K562 (cell line): ENCODE measurements at places on chromosomes 16 and 17. TPM values are rescaled to one million over a fixed set of nuclear protein-coding genes. Genes with fewer than 3 reads are reported as not detected.

GRCh38 chr16:68013440-68013839 lies 2.3 kb downstream of the DPEP2NB start:
- no peak overlapping the region for H3K4me3 ChIP-seq
- no peaks in the 10 kb centered on the region for H3K27me3 ChIP-seq
- H3K4me1 ChIP-seq = no peaks in the 10 kb centered on the region; the same call in 2 of the 3 replicates
- no peak for DNase-seq
- no peak overlapping the region for H3K27ac ChIP-seq
- no peaks in the 10 kb centered on the region for H3K36me3 ChIP-seq

- peaks cover 39% of the 10 kb centered on the region for H3K27me3 ChIP-seq
- DNase-seq = no peak
- H3K27ac ChIP-seq = no peak overlapping the region
- no peak overlapping the region for H3K4me3 ChIP-seq
Measured at GRCh38 chr16:10868596-10869469, 8.2 kb upstream of the CIITA start.

DNA sequence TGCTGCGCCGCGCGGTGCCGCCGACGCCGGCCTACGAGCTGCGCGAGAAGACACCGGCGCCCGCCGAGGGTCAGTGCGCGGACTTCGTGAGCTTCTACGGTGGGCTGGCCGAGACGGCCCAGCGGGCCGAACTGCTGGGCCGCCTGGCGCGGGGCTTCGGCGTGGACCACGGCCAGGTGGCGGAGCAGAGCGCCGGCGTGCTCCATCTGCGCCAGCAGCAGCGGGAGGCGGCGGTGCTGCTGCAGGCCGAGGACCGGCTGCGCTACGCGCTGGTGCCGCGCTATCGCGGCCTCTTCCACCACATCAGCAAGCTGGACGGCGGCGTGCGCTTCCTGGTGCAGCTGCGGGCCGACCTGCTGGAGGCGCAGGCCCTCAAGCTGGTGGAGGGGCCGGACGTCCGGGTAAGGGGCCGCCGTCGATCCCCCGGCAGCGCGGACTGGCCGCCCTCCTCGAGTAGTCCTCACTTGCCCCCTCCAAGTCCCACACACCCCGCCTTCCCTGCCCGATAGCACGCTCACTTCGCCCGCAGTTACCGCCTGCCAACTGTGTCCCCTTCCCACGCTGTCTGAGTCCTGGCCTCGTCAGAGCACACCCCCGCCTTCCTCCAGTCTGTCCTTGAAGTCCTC lies 470 bp downstream of the MLYCD start:
- no peaks in the 10 kb centered on the region for H3K36me3 ChIP-seq
- peaks cover 5% of the 10 kb centered on the region; the same call in 2 of the 3 replicates for H3K27me3 ChIP-seq
- H3K27ac ChIP-seq = peak overlapping the region; percentile 41; the same call in 2 of the 3 replicates
- H3K4me1 ChIP-seq = peaks cover 9% of the 10 kb centered on the region; the same call in 2 of the 3 replicates
- H3K4me3 ChIP-seq = peak overlapping the region; percentile 69
- DNase-seq = peak; percentile 61

DNA sequence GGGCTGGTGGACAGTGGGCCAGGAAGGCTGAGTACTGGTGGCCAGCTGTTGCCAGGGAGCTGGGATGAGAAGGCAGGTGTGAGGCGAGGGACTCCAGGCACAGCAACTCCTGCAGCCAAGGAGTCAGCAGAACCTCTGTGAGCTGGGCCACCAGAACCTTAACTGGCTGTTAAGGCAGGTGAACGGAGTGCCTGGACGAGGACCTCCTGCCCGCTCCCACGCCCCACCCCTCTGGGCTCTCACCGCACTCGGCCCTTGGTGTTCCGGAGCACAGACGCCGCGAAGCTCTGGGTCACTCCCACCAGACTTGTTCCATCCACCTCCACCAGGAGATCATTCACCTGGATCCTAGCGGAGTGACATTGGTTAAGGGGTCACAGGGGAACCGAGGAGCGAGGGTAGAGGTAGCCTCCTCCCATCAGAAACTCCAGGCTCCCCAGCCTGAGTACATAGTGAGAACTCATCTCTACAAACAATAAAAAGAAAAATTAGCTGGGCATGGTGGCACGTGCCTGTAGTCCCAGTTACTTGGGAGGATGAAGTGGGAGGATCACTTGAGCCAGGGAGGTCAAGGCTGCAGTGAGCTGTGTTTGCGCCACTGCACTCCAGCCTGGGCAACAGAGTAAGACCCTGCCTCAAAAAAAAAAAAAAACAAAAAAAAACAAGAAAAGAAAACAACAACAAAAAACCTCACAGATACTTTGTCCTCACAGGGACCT lies 9.3 kb downstream of the PPP1R9B start:
- H3K27ac ChIP-seq = no peak overlapping the region
- H3K36me3 ChIP-seq = peaks cover 97% of the 10 kb centered on the region
- DNase-seq = no peak
- H3K4me3 ChIP-seq = no peak overlapping the region
- peaks cover 28% of the 10 kb centered on the region for H3K4me1 ChIP-seq

GRCh38 chr17:73492125-73492820 lies 152.0 kb downstream of the SDK2 start:
- H3K4me3 ChIP-seq = no peak overlapping the region
- H3K27ac ChIP-seq = no peak overlapping the region
- peaks cover 11% of the 10 kb centered on the region; the same call in 1 of the 3 replicates for H3K27me3 ChIP-seq
- no peaks in the 10 kb centered on the region for H3K36me3 ChIP-seq
- H3K4me1 ChIP-seq = no peaks in the 10 kb centered on the region

- peaks cover 37% of the 10 kb centered on the region; the same call in 2 of the 3 replicates for H3K27me3 ChIP-seq
- H3K27ac ChIP-seq = no peak overlapping the region
- no peaks in the 10 kb centered on the region for H3K36me3 ChIP-seq
- no peak overlapping the region for H3K4me3 ChIP-seq
- H3K4me1 ChIP-seq = no peaks in the 10 kb centered on the region
- no peak for DNase-seq
Measured at GRCh38 chr16:84354306-84354705, 14.0 kb upstream of the ATP2C2 start.

DNA sequence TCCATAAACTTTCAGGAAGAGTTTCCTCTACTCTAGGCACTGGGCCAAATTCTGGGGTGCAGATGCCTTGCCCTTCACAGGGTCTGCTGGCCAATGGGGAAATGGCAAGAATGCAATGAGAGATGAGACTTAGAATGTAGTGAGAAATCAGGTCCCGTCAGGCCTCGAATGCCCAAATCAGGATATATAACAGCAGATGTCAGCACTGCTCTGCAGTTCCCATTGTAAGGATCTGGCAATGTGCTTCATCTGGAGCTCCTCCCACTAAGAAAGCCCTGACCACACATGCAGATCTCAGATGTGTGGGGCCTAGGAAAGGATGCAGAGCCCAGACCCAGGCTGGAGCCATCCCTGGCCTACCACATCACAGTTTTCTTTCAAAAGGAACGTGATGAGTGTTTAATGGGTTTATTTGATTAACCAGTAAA lies 13.9 kb upstream of the LPCAT2 start:
- no peak for DNase-seq
- H3K36me3 ChIP-seq = no peaks in the 10 kb centered on the region
- no peaks in the 10 kb centered on the region; the same call in 1 of the 3 replicates for H3K27me3 ChIP-seq
- no peak overlapping the region for H3K4me3 ChIP-seq
- peaks cover 6% of the 10 kb centered on the region; the same call in 1 of the 3 replicates for H3K4me1 ChIP-seq

DNA sequence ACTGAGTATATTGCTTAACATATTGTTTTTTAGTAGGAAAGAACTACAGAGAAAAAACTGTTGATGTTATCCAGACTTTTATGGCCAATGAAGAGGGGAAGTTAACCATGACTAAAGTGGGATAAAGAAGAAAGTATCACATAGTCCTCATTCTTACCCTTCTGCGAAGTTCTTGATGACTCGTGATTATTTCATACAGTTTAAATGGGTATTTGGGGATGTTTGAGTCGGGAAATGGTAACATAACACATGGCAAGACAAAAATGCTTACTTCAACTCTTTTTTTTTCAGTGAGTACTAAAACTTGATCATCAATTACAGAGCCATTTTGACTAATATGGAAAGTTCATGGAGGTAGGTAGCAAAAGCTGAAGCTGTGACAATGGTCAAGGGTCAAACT lies 4.9 kb downstream of the POLG2 start:
- peaks cover 71% of the 10 kb centered on the region for H3K36me3 ChIP-seq
- H3K4me3 ChIP-seq = no peak overlapping the region

- H3K36me3 ChIP-seq = peaks cover 12% of the 10 kb centered on the region; the same call in 1 of the 3 replicates
- DNase-seq = peak; percentile 22
- peaks cover 25% of the 10 kb centered on the region for H3K4me1 ChIP-seq
- H3K4me3 ChIP-seq = peak overlapping the region; percentile 93
- peak overlapping the region; percentile 92 for H3K27ac ChIP-seq
Measured at GRCh38 chr17:27293359-27293897, 486 bp upstream of the WSB1 start.

DNA sequence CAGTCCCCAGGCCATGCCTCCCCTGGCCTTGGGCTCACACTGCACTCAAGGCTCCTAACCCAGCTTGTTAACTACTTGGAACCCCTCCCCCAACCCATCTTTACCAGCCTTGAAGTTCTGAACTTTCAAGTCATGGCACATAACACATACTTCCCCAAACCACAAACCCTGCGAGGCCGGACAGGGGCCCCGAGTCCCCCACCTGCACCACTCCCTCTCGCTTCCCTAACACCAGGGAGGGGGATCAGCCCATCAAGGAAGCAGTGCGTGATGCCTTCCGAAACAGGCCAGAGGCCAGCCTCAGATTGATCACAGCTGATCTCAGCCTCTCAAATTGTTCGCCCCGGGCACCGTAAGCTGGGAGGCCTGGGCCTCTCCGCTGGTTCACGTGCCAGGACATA lies 3.0 kb upstream of the NLRC3 start:
- peaks cover 15% of the 10 kb centered on the region; the same call in 2 of the 3 replicates for H3K36me3 ChIP-seq
- H3K27me3 ChIP-seq = no peaks in the 10 kb centered on the region; the same call in 1 of the 2 replicates
- H3K4me3 ChIP-seq = no peak overlapping the region
- H3K27ac ChIP-seq = no peak overlapping the region
- no peak for DNase-seq

DNA sequence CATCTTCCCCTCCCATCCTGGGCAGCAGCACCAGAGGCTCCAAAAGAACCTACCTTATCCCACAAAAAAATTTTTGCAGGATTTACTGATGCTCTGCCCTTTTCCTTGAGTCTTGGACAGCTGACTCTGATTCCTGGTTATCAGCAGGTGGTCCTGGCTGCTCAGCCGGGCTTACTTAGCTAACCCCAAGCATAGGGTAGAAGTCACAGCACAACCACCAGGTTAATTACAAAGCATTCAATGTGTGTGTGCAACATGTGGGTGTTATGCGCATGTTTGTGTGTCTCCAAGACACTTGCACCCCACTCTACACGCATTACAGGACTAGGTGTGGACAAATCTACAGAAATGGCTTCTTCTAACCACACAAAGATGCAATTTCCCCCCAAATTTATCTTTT lies 36.3 kb downstream of the PECAM1 start:
- H3K4me3 ChIP-seq = no peak overlapping the region
- no peak overlapping the region for H3K27ac ChIP-seq
- H3K27me3 ChIP-seq = no peaks in the 10 kb centered on the region
- DNase-seq = no peak

DNA sequence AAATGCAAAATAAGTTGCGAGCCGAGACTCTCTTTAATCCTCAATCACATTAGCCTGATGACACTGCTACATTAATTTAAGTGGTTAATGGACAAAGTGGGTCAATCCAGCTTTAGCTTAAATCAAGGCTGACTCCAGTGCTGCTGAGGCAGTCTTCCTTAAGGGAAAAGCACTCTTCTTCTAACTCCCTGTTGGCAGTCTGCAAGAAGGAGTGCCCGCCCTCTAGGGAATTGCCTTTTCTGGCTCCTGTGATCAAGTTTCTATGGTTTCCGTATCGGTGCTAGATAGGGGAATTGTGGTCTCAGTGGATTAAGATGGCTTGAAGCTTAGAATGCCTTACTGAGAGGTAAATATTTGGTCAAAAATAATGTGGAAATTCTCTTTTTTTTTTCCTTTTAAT lies 41.0 kb downstream of the HS3ST3B1 start:
- no peak for DNase-seq
- no peaks in the 10 kb centered on the region for H3K27me3 ChIP-seq
- H3K4me1 ChIP-seq = peaks cover 5% of the 10 kb centered on the region; the same call in 1 of the 2 replicates
- no peak overlapping the region for H3K27ac ChIP-seq

GRCh38 chr17:41919165-41919817 lies 540 bp upstream of the ACLY start:
- H3K4me1 ChIP-seq = peaks cover 43% of the 10 kb centered on the region
- no peaks in the 10 kb centered on the region for H3K27me3 ChIP-seq
- no peak for DNase-seq
- H3K27ac ChIP-seq = peak overlapping the region; percentile 63
- H3K36me3 ChIP-seq = peaks cover 31% of the 10 kb centered on the region
- peak overlapping the region; percentile 61 for H3K4me3 ChIP-seq

DNA sequence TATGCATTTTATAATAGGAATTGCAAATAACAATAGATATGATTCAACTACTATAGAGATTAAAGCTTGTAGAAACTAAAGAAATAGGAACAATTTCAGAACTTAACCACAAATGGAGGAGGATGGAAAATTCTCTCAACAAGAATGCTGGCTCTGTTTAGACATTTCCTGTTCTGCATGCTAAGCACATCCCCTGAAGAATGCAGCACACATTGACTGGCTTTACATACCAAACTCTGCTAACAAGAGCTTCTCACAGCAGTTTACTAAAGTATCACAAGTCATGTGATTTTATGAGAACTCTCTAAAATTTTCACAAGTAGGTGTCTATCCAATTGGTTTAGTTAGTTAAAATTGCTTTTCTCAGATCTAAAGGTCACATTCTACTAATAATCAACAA lies 85.2 kb downstream of the SPAG9 start:
- H3K27me3 ChIP-seq = no peaks in the 10 kb centered on the region
- no peaks in the 10 kb centered on the region for H3K4me1 ChIP-seq
- no peak for DNase-seq
- peaks cover 70% of the 10 kb centered on the region for H3K36me3 ChIP-seq
- no peak overlapping the region for H3K4me3 ChIP-seq
- H3K27ac ChIP-seq = no peak overlapping the region

- H3K4me1 ChIP-seq = no peaks in the 10 kb centered on the region
- H3K4me3 ChIP-seq = no peak overlapping the region
- H3K27me3 ChIP-seq = no peaks in the 10 kb centered on the region
- no peak for DNase-seq
- H3K27ac ChIP-seq = no peak overlapping the region
- H3K36me3 ChIP-seq = peaks cover 17% of the 10 kb centered on the region; the same call in 1 of the 3 replicates
Measured at GRCh38 chr16:87457709-87458423, 35.0 kb downstream of the ZCCHC14 start.

- no peak overlapping the region for H3K27ac ChIP-seq
- no peaks in the 10 kb centered on the region for H3K27me3 ChIP-seq
- no peak overlapping the region for H3K4me3 ChIP-seq
- H3K4me1 ChIP-seq = peaks cover 2% of the 10 kb centered on the region; the same call in 1 of the 3 replicates
- H3K36me3 ChIP-seq = peaks cover 83% of the 10 kb centered on the region
Measured at GRCh38 chr16:57155702-57156350, 30.0 kb downstream of the PSME3IP1 start.

GRCh38 chr17:31736855-31737625 lies 122.0 kb downstream of the COPRS start:
- no peak overlapping the region for H3K27ac ChIP-seq
- H3K4me3 ChIP-seq = no peak overlapping the region
- peaks cover 12% of the 10 kb centered on the region; the same call in 2 of the 3 replicates for H3K27me3 ChIP-seq
- no peak for DNase-seq

The DPEP3 gene
- not detected in 2 replicates for polyA plus RNA-seq

The PDP2 gene
- 8.3 and 8.7 TPM in 2 replicates for polyA plus RNA-seq

The PLXDC1 gene
- not detected in 2 replicates for polyA plus RNA-seq

The SPN gene
- 74.2 and 79.4 TPM in 2 replicates for polyA plus RNA-seq

The PTX4 gene
- polyA plus RNA-seq = not detected in 2 replicates

The LRRC75A gene
- polyA plus RNA-seq = 0.05 TPM in 1 of 2 replicates, not detected in the other

The MYLK3 gene
- 3.3 TPM in 2 replicates for polyA plus RNA-seq
